Fibroblast of gingiva (primary cell): ENCODE measurements at places on chromosomes 13 and 19.

DNA sequence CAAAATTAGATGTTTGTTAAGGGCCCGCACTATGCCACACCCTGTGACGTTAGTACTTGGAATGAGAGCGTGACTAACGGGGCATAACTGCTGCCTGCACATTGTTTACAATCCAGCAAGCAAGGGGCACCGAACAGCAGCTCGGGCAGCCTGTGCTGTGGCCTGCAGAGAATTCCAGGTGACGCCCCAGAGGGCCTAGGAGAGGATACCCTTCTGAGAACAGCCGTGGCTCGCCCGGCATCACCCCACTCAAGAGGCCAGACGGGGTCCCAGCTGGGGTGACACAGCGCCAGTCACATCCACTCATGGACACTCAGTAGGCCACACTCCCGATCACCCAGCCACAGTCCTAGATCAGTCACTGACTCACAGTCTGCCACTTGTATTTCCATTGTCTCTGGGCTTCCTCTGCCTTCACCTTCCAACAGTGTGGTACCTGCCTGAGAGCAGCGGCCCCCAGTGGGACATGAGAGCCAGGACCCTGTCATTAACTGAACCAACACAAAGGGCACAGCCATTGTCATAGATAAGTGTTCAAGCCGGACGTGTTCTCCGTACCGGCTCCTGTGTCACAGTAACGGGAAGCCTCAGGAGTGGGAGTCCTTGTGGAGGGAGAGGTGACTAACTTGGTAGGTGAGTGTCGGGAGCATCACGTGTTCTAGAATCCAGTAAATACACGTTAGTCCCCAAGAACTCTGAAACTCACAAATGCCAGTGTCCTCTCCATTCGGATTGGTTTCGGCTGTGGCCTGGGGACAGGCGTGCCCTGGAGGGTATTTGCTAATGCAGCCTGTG is 7.5 kb downstream of the ZNF331 start:
- peak; percentile 86 for DNase-seq

DNA sequence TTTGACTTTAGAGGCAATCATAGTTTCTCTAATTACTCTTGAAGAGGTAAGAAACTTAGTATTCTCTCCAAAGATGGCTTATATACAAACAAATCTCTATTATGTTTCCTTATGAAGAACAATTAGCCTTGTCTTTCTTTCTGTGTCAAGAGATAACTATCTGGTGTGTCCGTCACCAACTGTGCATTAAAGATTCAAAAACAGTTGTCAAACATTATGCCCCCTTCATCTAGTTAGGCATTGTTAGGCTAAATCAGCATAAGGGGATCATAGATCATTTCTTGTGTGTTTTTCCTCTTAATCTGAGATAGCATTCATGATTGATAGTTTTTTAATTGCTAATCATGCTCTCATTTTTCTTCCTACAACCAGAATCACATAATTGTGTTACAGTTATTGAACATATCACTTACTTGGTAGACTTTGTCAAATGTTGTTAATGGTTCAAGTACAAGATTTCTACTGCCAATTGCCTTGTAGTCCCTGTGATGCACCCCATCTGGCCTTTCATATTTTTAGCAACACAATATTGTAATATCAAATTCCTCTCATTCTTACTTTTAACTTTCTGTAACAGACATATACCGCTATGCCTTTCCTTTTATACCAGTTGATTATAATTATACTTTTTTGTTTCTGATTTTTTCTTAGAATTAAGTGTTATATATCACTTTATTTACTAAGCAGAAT is 612.7 kb downstream of the SLITRK6 start:
- no peak for DNase-seq

DNA sequence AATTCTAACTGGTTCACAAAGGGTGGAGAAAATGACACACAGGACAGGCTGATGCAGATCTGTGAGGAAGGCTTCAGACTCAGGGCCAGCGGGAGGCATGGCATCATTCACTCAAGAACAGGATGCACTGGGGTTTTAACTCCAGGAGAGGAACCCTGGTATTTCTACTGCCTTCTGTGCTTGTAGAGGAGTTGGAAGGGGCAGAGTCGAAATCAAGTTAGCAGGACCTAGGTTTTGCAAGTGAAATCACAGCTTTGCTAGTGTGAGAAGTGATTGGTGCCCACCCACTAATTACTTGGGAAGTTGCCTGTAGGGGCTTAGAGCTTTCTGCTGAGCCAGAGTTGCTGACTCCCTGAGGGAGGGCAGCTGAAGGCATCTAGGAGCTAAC is 92.7 kb downstream of the AKAP11 start:
- DNase-seq = no peak

GRCh38 chr13:60990032-60990733 is 425.5 kb downstream of the PCDH20 start:
- DNase-seq = no peak

GRCh38 chr13:96816261-96816660 is 178.0 kb downstream of the OXGR1 start:
- DNase-seq = peak; percentile 91

- no peak for DNase-seq
These were observed 6.0 kb downstream of the GJB2 start for GRCh38 chr13:20186771-20187170.

DNA sequence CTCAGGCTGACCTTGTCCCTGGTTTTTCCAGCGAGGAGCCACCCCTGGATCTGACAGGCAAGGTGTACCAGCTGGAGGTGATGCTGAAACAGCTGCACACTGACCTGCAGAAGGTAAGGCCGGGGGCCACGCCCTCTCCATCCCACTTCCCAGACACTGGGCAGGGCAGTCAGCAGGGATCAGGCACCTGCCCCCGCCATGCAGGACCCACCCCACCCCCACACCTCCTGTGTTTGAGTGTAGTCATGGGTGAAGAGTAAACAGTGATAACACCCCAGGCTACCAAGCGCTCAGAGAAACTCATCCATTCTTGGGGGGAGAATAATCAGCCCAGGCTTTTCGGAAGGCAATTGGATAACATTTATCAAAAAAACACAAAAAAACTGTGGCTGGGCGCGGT is 19.9 kb downstream of the DPF1 start:
- DNase-seq = no peak

DNA sequence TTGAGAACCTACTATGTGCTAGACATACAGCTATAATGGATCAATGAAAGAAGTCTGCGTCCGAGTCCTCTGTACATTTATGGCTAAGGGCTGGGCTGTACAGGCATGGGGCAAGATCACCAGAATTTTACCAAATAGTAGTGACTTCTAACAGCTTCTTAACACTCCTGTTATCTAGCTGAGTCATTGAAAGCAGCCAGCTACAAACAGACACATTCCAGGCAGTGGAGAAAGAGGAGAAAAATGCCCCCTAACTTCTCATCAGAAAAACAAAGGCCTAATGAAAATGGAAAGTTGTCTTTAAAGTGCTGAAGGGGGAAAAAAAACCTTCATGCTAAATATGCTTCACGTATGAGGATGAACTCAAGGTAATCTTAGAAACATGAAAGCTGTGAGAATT is 14.3 kb upstream of the ZNF667 start:
- no peak for DNase-seq

GRCh38 chr19:35882114-35882832 is 13.9 kb downstream of the APLP1 start:
- DNase-seq = peak; percentile 75

GRCh38 chr19:48962029-48962848 is 2.9 kb upstream of the FTL start:
- peak; percentile 18 for DNase-seq
